Trophoblast cell (in vitro differentiated cells and primary cell): ENCODE measurements at places on chromosomes 1 and 21.

DNA sequence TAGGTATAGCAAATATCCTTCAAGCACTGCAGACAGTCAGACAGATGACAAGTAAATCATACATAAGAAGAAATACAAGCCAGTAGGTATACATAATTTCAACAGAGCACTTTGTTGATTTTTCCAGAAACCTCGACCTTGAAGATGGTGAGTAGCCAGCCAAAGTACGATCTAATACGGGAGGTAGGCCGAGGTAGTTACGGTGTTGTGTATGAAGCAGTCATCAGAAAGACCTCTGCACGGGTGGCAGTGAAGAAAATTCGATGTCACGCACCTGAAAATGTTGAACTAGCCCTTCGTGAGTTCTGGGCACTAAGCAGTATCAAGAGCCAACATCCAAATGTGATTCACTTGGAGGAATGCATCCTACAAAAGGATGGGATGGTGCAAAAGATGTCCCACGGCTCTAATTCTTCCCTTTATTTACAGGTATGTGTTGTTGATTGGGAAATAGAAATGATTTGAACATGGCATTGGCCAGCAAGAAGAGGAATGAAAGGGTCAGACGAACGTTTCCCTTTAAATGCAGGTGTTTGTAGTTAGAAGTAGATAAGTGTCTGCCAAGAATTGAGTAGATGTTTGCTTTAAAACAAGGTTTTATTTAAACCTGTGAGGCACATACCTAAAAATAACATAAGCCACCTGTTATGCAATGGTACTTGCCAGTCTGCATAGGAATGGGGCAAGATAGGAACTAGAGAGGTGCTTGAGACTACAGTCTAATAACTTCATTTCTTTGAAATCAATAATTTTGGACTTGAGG, 2.7 kb downstream of the PDIK1L start:
- no peak for DNase-seq

DNA sequence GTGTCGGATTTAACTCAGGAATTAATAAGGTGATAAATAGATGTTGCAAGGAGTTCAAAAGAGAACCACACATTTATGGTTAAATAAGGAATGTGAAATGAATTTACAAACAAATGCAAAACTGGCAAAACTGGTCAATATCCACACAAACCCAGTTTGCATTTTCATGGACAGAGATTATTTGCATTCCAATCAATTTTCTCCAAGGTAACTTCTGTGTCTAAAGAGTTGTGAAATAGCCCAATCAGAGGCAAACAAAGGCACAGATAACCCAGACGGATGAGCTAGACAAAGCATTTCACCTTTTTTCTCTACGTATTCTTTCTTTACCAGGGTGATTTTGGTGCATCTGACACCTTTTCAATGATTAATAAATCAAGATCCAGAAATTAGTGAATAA, 63.9 kb downstream of the MAP3K7CL start:
- DNase-seq, result peak; percentile 92

GRCh38 chr1:211591980-211592493, 13.1 kb upstream of the SLC30A1 start:
- peak; percentile 58 for DNase-seq

GRCh38 chr1:23638188-23638619, 53.4 kb upstream of the RPL11 start:
- DNase-seq, result no peak

GRCh38 chr1:159204161-159205141, at the start of gene ACKR1:
Gene ACKR1, plus strand, starts transcription at chr1:159204875. Its CDS starts 85 bp downstream, at chr1:159204960.
- DNase-seq, result no peak

- no peak for DNase-seq
These were observed 253.5 kb upstream of the CACYBP start for GRCh38 chr1:174746024-174746808.

GRCh38 chr1:169309178-169310166, 58.1 kb downstream of the NME7 start:
- DNase-seq, result no peak

DNA sequence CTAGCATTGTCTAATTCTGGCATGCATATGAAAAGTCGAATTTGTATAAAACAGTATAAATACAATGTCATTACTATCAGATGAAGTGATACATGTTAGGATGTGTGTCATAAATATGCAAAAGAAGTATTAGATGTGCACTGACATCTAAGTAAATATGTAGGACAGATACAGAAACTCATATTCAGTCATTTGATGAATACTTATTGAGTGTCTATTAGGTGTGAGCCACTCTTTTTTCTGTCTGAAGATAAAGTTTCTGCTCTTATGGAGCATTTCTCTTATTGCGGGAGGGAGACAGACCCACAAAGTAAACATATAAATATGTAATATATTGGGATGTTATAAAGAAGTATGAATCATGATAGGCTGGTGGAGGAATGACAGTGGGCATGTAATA, 426.6 kb upstream of the B3GALT2 start:
- no peak for DNase-seq

DNA sequence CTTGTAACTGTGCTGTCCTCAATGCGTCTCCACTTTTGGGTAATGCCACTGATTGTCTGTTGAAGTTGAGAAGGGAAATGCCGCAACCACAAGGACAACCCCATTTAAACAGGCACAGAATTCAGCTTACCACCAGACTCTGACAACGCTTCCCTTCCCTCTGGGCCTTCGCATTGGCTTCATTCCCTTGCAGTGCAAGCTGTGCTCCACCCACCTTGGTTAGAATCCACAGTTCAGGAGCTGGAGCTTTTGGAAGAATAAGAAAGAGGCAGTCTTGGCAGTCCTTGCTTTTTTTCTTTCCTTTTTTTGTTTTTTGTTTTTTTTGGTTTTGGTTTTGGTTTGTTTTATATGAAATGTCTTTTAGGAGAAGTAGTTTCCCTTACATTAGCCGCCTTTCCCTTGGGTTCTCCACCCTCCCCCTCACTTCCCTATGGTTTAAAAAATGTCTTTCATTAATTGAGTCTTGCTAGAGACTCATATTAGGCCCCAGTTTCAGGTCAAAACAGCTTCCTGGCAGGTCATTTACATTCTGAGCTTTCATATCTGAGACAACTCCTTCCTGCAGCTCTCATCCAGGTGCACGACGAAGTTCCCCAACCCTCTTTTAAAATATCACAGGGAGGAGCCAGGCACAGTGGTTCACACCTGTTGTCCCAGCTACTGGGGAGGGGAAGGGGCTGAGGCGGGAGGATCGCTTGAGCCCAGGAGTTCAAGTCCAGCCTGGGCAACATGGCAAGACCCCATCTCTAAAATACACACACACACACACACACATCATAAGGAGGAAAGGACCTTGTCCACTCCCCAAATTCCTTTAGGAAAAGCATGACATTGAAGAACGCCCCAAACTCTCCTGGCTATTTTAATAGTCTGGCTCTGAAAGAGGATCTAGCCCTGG, 20.7 kb upstream of the LAX1 start:
- DNase-seq, result no peak

DNA sequence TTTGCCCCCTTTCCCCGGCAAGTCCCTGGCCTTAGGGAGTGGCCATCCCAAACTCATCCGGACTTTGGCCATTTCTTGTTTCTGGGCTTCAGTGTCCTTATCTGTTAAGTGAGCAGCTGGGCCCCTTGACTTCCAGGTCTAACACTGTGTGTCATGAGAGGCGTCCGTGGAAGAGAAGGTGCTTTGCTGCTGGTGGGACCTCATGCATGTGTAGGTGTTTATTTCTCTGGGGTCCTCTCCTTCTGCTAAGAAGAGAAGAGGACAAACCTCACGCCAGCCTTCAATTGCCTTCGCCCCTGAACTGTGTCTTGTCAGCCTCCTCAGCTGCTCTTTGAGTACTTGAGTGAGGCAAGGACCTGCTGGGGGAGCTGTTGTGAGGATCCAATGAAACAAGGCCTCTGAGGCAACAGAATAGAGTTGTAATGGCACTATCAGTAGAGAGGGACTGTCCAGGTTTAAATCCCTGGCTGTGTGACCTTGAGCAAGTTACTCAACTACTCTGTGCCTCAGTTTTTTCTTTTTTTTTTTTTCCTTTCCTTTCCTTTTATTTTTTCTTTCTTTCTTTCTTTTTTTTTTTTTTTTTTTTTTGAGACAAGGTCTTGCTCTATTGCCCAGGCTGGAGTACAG, 72.5 kb downstream of the RUNX3 start:
- no peak for DNase-seq

DNA sequence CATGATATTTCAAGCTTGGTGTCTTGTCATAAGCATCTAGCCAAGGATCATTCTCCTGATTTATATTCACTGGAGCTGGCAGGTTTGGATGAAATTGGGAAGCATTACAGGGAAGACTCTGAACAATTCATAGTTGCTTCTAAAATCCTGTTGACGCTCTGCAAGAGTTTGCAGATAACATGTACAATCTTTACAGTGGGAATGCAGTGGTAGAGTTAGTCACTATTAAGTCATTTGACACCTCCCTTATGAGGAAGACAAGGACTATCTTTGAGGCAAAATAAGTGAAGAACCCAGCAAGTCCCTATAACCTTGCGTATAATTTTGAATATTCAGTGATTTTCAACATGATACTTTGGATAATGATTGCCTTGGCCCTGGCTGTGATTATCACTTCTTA, 45.3 kb upstream of the CRB1 start:
- DNase-seq, result no peak

- DNase-seq, result no peak
These were observed 220.1 kb downstream of the SLC45A1 start for GRCh38 chr1:8537991-8538390.

- no peak for DNase-seq
These were observed 351.5 kb upstream of the ZP4 start for GRCh38 chr1:238242181-238242580.

DNA sequence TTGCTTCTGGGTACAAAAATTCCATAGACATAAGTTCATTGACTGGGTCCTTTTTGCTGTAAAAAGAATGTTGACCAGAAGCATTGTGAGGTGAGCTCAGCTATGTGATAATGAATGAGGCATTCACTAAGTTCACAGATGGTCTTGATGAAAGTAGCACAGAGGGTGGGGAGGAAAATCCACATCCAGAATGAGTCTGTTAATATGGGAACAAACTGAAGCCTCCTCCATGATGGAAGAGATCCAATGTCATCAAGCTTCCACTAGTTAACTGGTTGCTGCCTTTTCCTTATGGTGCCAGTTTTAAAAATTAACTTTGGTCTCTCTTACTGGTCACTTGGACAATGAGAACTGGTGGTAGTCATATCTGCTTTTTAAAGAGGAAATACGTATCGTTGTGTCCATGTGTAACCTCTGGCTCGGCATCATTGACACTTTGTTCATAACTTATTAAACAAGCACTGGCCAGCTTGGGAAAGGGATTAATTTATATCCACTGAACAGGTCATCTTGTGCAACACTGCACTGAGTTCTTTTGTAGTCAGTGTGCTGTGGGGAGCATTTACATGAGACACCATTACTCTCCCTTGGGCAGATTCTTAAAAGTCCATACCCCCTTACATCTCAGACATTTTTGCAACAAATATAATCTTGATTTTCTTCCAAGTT, 88.6 kb downstream of the ADAMTS1 start:
- DNase-seq, result peak; percentile 69

- no peak for DNase-seq
These were observed 8.4 kb downstream of the NCSTN start for GRCh38 chr1:160351629-160352028.

DNA sequence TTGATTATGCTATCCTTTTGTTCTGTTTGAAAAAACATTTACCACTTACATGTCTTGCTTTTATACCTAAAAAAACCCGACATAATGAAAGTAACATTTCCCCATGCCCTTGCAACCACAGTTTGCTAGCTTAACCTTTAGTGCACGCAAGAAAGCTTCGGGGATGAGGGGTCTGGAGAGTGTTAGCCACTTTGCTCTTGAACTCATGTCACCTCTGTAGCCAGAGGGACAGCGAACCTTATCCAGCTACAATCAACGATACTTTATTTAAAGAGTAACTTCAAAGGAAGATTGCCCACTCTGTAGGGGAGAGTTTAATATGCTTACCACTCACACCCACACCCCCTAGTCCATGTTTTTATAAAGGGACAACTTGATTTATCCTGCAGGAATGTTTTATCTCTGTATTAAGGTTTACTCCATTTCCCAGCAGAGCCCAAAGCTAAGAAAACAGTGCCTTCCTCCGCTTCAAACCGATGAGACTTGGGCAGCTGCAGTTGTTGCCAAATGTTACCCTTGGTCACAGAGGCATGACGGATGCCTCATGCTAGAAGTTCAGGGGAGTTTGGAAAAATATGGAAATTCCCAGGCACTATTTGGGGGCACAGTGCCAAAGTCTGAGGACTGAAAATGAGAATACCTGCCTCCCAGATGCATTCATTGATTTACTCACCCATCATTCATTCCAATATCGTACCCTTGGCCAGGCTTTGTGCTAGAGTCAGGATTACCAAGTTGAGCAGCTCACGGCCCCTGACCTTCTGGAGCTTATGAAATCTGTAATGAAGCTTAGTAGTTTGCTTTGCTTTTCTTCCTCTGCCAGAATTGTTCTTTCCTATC, 61.4 kb upstream of the VCAM1 start:
- no peak for DNase-seq

DNA sequence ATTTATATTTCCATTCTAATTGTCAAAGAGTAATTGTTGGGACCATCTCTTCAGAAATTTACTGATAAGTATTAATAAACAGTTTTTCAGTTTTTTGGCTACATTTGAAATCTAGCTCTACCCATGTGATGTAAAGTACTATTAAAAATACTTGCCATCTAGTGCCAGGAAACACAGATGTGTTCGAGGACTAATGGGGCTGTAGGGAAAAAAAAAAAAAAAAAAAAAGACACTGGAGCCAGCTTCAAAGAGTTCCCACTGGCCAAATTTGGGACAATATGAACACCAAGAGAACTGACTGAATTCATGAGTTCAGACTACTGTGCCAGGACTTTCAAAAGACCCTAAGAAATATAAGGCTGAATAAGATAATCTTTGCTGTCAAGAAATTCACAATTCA, 65.2 kb upstream of the GFI1 start:
- no peak for DNase-seq

GRCh38 chr1:162772571-162773154, 17.8 kb upstream of the HSD17B7 start:
- no peak for DNase-seq

DNA sequence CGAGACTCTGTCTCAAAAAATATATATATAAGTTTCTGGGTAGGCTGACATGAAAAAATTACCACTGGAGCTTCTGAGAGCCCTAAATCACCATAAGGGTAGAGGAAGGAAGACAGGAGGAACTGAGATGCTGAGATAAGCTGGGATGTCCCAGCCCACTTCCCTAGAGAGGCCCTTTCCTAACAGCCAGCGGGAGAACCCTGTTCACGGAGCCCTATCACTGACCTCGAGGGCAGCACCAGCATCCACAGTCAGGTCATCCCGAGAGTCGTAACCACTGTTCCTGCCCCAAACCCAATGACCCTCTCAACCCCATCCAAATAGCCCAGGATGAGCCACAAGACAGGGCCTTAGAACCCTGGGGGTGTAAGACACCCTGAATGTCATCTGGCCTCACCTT, 77.5 kb downstream of the CD34 start:
- DNase-seq, result no peak
